AG10803 (cell line): ENCODE measurements at places on chromosomes 3 and 15.
A peak's percentile ranks its signal among the peaks of the same experiment; 100 is the strongest.

- peak; percentile 78 for DNase-seq
These were observed 340.3 kb downstream of the SLC9A9 start for GRCh38 chr3:143507735-143508580.

DNA sequence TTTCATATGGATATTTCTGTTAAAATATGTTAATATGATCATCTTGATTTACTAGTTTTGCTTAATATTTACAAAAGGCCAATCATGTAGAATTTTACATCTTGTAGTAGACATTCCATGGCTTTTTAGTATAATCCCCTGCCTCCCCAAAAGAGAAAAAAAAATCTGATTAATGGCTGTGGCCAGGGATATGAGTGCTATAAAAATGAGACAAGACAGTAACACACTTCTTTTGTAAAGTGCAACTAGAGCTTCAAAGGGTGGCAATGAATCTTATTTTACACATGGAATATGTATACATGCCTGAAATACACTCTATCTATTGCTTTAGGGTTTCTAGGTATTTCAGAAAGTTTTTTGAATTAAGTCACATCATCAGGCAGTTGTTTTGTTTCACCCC is 112.2 kb upstream of the NANOGP8 start:
- DNase-seq, result no peak

- no peak for DNase-seq
These were observed 249.8 kb downstream of the POLQ start for GRCh38 chr3:121295979-121296378.

GRCh38 chr15:99857836-99858235 is 124.6 kb upstream of the LYSMD4 start:
- DNase-seq, result no peak

GRCh38 chr3:56248021-56248420 is 220.2 kb downstream of the ERC2 start:
- DNase-seq, result no peak

GRCh38 chr15:90191344-90191687 is 9.8 kb upstream of the SEMA4B start:
- no peak for DNase-seq
